ENCODE measurements at places on chromosomes 2 and 18. TPM values are rescaled to one million over a fixed set of nuclear protein-coding genes. Genes with fewer than 3 reads are reported as not detected.

CFAP65 gene
- total RNA-seq = 0.15 TPM

FTCDNL1 gene
- 2.2 TPM for total RNA-seq

SMAD2 gene
- total RNA-seq = 74.5 TPM

FAM124B gene
- total RNA-seq = not detected

GPR35 gene
- total RNA-seq = 0.58 TPM

SCYGR4 gene
- total RNA-seq = not detected

RRM2 gene
- total RNA-seq = 244 TPM
